ENCODE measurements at places on chromosomes 11 and 22. TPM values are rescaled to one million over a fixed set of nuclear protein-coding genes. Genes with fewer than 3 reads are reported as not detected.

MYRF gene
- total RNA-seq: 1.4 TPM

TMPRSS5 gene
- total RNA-seq: 0.22 TPM

OR52W1 gene
- total RNA-seq: not detected

PEX16 gene
- 21.3 TPM for total RNA-seq

BTG4 gene
- not detected for total RNA-seq

AASDHPPT gene
- 77.8 TPM for total RNA-seq

MS4A12 gene
- not detected for total RNA-seq

MB gene
- not detected for total RNA-seq

CCDC116 gene
- 0.13 TPM for total RNA-seq

GLYAT gene
- total RNA-seq: not detected

DGAT2 gene
- 2.1 TPM for total RNA-seq

Measured in thoracic aorta endothelial cell (primary cell).